ENCODE measurements at places on chromosomes 3 and 15. TPM values are rescaled to one million over a fixed set of nuclear protein-coding genes. Genes with fewer than 3 reads are reported as not detected.
A peak's percentile ranks its signal among the peaks of the same experiment; 100 is the strongest.

FSIP1 gene
- 0.73 TPM for total RNA-seq

ABHD5 gene
- 25.4 TPM for total RNA-seq

MB21D2 gene
- 2.1 TPM for total RNA-seq

KLHL40 gene
- total RNA-seq = not detected

GOLGA8J gene
- total RNA-seq = 0.16 TPM

CMTM8 gene
- 6.3 TPM for total RNA-seq

WDR93 gene
- total RNA-seq = not detected

ZNF502 gene
- 2.4 TPM for total RNA-seq

COL8A1 gene
- 14.1 TPM for total RNA-seq

CLDN16 gene
- total RNA-seq = not detected

HRG gene
- not detected for total RNA-seq

AQR gene
- 10.1 TPM for total RNA-seq

DNA sequence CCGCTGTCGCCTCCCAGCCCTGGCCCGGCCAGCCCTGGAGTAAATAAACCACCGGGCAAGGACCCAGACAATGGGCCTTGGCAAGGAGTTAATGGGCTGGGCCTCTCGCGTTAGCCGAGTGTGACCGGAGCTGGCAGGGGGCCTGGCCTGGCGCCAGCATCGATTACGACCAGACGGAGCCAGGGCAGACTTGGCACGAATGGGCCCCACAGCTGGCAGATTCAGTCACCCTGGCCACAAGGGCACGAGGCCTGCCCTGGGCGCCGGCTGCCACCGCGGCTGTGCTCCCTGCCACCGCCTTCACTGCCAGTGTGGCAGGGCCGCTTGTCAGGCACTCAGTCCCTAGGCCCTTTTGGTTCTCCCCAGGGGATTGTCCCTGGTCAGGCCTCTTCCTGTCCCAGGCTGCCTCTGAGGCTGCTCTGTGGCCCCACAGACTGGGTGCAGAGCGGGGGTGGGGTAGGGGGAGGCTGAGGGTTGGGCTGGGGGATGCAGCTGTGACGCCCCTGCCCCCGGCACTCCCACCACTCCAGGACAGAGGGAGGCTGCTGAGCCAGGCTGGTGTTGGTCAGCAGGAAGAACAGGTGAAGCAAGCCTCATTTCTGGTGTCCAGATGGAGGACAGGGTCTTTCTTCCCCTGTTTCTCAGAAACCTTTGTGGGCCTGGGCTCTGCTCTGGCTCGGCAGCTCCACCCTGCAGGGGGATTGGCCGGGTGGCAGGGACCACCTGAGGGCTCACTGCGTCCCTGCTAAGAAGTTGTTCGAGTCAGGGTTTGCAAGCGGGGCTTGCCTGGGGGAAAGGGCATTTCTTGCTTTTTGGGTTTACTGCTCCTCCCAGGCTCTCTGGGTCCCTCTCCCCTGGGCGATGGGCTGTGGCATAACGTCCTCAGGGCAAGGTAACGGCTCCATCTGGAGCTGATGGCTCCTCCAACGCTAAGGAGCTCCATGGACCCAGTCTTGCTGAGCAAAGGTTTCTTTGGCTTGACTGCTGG, 30.5 kb upstream of the SRP14 start:
- peak; percentile 95 for DNase-seq

DNA sequence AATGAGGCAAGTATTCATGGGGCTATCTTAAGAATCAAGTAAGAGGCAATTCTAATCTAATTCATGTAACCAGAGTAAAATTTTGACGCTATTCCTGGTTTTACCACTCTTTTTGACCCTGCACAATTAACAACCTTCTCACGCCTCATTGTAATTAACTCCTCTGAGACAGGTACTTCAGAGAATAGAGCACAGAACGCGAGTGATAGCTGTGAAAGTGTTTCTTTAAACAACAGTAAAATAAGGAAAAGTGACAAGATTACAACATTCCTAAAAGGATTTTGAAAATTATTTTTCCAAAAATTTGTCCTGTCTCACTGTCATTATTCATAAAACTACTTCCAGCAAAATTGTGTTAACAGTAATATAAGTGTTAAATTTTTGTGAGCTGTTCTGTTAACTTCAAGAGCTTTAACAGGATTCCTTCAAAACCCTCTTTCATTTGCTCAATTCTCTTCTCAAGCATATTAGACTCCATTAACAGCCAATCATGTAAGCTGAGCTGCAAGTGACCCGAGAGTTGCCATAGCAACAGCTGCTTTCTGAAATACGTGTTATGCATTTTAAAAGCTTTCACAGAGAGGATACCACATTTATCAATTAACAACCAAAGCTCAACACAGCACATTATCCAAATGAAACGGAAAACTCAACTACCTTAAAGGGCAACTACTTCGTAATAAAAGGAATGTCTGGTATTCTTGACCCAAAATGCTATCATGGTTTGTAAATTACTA, 93.1 kb downstream of the STAG1 start:
- no peak for DNase-seq

DNA sequence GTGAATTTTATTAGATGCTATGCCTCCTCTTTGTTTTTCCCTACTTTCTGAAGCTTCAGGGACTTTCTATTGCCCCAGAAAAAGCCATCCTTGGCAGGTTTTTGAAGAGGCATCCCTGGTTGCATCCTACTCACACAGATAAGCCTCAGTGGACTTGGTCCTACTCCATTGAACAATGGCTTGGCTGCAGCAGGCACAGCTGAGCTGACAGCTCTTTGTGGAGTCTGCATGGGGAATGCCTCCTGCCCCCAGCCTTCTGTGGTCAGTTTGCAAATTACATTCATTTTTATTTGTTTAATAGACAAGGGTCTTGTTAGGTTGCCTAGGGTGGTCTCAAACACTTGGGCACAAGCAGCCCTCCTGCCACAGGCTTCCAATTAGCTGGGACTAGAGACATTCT, 69.7 kb downstream of the NPAP1 start:
- no peak for DNase-seq

- DNase-seq = no peak
Measured at GRCh38 chr3:15310491-15311370, 21.7 kb downstream of the SH3BP5 start.

GRCh38 chr3:23244324-23245041, 41.4 kb downstream of the UBE2E2 start:
- no peak for DNase-seq

DNA sequence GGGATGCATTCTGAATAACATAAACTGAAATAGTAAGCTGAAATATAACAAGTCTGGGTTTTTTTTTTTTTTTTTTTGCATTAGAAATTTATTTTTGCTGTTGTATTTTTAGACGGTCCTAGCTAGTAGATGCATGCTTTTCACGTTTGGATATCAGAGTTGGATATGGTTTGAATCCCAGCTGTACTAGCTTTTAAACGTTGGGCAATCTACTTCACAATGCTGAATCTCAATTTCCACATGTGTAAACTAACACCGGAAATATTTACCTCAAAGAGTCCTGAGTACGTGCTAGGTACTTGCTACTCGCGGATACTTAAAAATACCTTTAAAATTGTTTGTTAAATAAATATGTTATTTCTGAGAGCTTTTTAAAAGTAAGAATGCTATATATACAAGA, 139.8 kb downstream of the BBX start:
- DNase-seq = no peak

- DNase-seq = no peak
Measured at GRCh38 chr15:57203906-57204305, 172.4 kb upstream of the CGNL1 start.

GRCh38 chr3:64789111-64789510, 101.3 kb upstream of the ADAMTS9 start:
- no peak for DNase-seq

DNA sequence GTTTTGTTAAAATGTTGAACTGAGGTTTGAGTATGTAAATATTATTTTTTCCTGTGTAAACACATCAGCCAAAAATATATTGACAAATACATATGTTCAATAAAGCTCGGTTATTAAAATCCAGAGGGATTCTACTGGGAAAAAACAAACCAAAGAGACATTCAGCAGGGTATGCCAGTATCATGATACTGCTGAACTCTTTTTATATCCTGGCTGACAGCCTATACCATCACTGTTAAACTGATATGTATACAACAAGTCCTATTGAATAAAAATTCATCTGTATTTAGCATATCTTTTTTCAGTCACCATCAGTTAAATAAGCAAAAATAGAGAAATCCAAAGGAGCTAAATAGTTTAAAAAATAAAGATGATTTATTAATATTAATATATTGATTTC, 71.6 kb upstream of the NEO1 start:
- no peak for DNase-seq

GRCh38 chr3:120364101-120364500, 14.9 kb upstream of the LRRC58 start:
- no peak for DNase-seq

DNA sequence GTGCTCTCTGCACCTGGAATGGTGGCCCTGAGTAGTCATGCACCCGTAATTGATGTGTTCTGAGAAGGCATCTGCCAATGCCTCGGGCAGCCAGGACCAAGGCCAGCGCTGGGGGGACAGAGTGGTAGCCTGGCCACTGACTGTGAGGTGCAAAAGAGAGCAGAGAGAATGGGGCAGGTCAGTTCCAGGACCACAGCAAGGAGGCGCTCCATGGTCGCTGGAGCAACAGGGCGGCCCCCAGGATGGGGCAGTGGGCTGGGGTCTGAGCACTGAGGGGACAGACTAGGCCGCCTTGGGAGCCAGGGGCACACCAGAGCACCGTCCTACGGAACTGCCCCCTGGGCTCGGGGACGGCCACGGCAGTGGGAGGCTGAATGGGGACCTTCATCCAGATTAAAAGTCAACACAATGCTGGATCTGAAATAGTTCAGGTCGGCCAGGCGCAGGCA, 48.3 kb upstream of the IQSEC1 start:
- DNase-seq = no peak

GRCh38 chr3:196117809-196118208, 35.9 kb upstream of the TFRC start:
- no peak for DNase-seq

DNA sequence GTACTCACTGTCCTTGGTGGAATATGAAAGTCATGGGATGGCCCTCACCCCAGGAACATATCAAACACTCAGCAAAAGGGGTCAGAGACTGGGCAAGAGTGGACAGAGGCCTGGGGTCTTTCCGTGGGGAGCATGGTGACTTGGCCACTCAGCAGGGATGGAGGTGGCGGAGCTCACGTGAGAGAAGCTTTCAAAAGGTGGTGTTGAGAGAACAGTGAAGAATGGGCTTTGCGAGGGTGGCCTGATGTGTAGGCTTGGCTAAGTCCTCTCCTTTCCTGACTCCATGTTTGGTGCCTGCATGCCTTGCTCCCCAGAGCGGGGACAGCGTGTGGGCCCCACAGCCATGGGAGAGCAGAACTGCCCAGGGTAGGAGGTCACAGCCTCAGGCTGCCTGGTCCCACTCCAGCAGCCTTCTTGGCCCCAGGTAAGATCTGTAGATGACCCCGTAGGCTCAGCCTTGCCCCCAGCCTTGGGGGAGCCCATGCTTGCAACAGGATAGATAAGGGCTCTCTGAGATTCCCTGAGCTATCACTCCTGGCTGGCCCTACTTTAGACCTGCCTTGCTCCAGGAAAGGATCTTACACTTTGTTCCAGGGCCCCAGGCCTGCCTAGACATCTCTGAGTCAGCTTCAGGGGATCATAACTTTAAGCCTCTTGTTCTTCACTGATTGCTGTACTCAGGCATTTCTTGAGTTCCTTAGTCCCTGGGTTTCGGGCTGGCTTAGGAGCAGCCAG, 17.0 kb downstream of the RPLP1 start:
- DNase-seq = no peak

GRCh38 chr15:90497912-90498311, 31.8 kb upstream of the CRTC3 start:
- DNase-seq = no peak

DNA sequence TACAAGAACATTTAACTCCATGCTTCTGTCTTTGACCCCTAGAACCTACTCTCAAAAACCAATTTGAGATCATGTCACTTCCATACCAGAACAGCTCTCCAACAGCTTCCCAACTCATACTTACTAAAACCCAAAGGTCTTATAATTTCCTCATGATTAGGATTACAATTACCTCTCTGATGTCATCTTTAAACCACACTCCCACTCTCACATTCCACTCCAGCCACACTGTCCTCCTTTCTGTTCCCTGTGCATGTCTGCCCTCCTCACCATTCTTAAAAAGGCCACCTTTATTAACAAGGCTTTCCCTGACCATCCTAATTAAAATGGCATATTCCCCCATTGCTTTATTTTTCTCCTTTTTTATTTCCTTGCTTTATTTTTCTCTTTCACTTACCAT, 18.9 kb downstream of the PHC3 start:
- no peak for DNase-seq

DNA sequence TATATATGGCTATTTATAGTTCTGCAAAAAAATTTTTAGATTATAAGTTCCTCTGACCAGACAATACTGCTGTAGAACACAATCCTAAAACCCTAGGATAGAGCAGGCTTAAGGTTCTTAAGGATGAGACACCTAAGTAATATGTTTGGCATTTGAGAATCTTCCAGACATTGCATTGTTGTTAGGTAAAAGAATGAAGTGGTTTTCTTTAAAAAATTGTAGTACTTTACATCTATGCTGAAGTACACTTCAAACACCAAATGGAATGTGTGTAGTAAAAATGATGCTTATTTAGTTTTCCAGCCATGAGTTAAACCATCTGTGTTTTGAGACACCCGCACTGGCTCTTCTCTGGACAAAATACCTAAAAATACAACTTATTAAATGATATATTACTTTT, 857.7 kb downstream of the OTOL1 start:
- DNase-seq = no peak

GRCh38 chr3:171345107-171345843, 114.9 kb downstream of the TNIK start:
- no peak for DNase-seq

DNA sequence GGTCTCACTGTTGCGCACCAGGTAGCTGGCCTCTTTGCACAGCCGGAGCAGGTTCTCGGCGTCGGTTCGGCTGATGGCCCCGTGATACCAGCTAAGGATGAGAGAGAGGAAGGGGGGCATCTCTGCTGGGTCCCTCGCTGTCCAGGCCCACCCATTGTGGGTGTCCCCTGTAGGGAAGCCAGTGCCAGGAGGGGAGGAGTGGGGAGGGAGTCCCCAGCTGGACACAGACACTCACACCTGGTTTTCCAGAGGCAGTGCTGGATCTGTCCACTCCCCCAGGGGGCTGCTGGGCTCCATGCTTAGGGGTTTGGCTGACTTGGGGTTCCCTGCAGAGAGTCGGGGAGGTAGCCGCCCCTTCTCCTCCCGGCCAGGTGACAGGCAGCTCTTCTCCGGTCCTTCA, 15.9 kb downstream of the SHF start:
- no peak for DNase-seq

- peak; percentile 93 for DNase-seq
Measured at GRCh38 chr15:101613130-101614000, 38.8 kb downstream of the TM2D3 start.

GRCh38 chr3:100411091-100411982, 10.0 kb downstream of the LNP1 start:
- no peak for DNase-seq

GRCh38 chr3:78659386-78659987, 1108.3 kb downstream of the ROBO1 start:
- DNase-seq = no peak

- no peak for DNase-seq
Measured at GRCh38 chr3:39067286-39067685, 15.5 kb downstream of the WDR48 start.

DNA sequence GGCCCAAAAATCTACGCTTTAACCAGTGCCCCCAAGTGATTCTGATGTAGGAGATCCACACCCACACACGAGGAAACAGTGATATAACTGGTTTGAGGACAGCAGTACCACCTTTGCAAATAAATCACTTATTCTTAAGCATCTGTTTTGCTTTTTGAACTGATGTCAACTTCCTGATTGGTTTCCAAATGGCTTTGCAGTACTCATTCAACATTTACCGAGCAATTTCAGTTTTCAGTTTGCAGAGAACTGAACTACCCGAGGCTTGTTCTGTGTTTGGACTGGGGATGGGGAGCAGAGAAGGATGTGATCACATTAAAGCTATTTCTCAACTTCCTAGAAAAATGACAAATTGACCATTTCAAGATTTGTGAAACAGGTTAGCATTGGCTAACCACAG, 1.1 kb upstream of the GYG1 start:
- DNase-seq = no peak
